ENCODE measurements at places on chromosomes 1 and 21.
A peak's percentile ranks its signal among the peaks of the same experiment; 100 is the strongest.

- no peak for DNase-seq
Observed at GRCh38 chr1:68378296-68379084, 71.3 kb downstream of the RPE65 start.

GRCh38 chr21:36388835-36389234 is 3.6 kb downstream of the CHAF1B start:
- DNase-seq: no peak

DNA sequence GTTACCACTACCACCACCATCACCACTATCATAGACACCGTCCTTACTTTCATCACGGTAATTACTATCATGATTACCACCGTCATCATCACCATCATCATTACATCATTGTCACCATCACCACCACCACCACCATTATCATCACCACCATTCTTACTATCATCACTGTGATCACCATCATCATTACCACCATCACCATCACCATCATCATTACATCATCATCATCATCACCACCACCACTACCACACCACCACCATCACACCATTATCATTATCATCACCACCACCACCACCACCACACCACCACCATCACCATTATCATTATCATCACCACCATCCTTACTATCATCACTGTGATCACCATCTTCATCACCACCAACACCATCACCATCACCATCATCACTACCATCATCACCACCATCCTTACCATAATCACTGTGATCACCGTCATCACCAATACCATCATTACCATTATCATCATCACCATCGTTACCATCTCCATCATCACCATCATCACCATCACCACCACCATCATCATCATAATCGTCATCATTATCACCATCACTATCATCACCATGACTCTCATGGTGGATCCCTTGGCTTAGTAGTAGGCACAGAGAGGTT is 244.4 kb upstream of the C1orf174 start:
- no peak for DNase-seq

DNA sequence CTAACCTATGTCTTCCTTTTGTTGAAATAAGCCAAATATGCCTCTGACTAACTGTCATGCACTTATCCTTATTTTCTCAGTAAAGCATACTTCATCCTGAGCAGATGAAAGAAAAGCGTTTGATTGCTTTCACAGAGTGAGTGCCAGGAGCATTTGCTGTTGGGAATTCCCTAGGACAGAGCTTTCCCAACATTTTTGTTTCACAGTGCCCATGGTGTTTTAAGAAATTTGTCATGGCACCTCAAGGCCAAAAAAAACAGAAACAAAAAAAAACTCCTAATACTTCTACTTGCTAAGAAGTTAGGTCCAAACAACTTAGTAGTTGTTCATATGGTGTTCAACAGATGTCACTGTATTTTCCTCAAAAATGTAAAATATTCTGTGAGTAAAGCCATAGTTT is 120.8 kb upstream of the BMP8A start:
- DNase-seq: no peak

DNA sequence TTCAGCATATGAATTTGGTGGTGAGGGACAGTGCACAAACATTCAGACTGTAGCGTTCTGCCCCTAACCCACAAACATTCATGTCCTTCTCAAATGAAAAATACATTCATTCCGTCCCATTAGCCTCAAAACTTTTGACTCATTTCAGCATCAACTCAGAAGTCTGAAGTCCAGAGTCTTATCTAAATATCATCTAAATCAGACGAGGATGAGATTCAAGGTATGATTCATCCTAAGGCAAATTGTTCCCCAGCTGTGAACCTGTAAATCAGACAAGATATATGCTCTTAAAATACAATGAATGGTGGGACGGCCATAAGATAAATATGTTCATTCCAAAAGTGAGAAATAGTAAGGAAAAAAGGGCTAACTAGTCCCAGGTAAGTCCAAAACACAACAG is 1195.6 kb upstream of the ADGRL4 start:
- DNase-seq: no peak

DNA sequence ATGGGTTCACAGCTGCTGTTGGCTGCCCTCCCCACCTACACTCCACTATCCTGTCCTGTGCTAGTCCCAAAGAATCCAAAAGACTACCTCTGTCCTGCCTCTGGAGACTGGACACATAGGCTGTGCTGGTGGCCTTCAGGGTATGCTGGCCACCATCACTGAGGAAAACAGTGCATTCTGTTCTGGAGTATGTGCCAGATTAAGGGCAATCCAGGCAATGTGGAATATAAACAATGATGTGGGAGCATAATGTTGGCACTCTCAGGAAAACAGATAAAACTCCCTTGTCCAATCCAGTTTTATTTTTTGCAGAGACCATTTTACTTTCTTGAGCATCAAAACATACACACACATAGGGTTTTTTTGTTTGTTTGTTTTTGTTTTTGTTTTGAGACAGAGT is 94.3 kb downstream of the GLUL start:
- no peak for DNase-seq

- DNase-seq: no peak
Observed at GRCh38 chr1:103790172-103790571, 40.5 kb downstream of the AMY1C start.

DNA sequence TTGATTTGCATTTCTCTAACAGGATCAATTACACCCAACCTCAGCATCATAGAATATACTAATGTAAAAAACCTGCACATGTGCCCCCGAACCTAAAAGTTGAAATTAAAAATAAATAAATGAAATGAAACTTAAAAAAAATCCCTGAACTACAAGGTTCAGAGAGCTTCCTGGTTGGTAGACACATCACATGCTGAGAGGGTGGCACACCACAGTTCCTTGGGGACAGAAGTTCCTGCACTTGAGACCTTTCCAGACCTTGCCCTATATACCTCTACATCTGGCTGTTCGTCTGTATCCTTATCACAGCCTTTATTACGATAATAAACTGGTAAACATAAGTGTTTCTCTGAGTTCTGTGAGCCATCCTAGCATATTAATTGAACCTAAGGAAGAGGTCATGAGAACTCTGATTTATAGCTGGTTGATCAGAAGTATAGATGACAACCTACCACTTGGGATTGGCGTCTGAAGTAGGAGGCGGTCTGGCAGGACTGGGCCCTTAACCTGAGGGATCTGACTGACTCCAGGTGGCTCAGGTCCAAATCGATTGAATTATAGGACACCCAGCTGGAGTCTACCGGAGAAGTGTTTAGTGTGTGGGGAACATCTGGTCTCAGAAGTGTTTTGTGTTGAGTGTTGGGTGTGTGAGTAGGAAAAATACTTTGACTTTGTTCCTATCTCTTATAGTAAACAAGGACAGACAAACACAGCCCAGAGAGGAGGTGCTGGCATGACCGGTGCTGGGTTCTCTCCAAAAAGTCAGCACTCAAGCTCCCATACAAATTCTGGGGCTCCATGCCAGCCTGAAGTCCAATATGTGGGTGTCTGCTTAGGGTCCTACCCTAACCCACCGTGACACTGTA is 19.0 kb downstream of the C1orf115 start:
- no peak for DNase-seq

- no peak for DNase-seq
Observed at GRCh38 chr1:191699343-191699742, 458.9 kb upstream of the RGS18 start.

- peak; percentile 9 for DNase-seq
Observed at GRCh38 chr21:17270229-17270628, 242.6 kb upstream of the CXADR start.

GRCh38 chr1:236058141-236058934 is 6.6 kb downstream of the NID1 start:
- no peak for DNase-seq

GRCh38 chr21:46509741-46510502 is 51.2 kb downstream of the DIP2A start:
- DNase-seq: no peak

- no peak for DNase-seq
Observed at GRCh38 chr1:186792870-186793581, 35.7 kb upstream of the PLA2G4A start.

- no peak for DNase-seq
Observed at GRCh38 chr1:116679091-116679827, 11.7 kb upstream of the IGSF3 start.

- DNase-seq: no peak
Observed at GRCh38 chr1:245096311-245097066, 58.3 kb upstream of the KIF26B start.

GRCh38 chr1:160705742-160706141 is 5.9 kb downstream of the CD48 start:
- no peak for DNase-seq

DNA sequence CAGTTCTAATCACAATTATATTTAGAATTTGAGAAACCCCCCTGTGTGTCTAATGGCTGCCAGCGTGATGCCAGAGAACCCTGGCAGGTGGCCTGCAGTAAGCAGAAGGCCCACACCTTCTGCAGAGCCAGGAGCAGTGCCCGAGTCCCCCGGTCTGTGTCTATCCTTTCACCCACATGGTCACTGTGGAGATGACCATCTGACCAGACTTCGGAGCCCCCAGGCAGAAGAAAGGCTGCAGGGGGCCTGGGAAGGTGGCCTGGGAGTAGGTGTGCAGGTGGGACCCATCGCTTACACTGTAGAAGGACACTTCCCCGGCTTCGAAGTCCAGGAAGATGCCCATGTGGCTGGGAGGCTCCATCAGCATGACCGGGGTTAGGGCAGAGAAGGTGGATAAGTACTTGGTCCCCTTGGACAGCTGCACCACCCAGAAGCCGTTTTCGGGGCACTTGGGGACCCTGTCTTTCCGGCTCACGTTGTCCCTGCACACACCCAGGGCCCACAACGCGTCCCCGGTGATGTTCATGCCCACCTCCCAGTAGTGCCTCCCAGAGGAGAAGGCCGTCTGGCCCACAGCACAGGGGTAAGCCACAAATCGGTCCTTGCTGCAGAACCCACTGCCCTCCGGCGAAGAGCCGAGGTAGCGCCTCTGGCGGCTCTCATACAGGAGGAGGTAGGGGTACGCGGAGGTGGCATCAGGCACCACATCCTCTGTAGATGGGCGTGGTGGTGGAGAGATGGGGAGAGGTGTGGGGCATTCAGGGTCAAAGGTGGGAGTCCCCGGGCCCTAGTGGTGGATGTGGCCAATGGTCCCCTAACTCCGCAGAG is 1.6 kb upstream of the TRIM11 start:
- DNase-seq: no peak

DNA sequence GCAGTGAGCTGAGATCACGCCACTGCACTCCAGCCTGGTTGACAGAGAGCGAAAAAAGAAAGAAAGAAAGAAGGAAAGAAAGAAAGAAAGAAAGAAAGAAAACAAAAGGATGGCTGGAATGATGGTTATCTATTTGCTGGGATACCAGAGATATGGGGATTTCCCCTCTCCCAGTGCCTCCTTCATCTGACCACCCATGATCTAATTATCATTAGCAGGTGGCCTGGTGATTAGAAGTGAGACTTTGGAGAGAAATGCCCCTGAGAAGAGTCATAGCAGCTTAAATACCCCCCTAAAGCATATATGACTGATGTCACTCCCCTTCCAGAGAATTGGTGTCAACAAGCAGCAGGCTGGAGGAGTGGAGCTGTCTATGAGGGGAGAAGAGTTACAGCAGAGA is 1.3 kb upstream of the NPPB start:
- no peak for DNase-seq

DNA sequence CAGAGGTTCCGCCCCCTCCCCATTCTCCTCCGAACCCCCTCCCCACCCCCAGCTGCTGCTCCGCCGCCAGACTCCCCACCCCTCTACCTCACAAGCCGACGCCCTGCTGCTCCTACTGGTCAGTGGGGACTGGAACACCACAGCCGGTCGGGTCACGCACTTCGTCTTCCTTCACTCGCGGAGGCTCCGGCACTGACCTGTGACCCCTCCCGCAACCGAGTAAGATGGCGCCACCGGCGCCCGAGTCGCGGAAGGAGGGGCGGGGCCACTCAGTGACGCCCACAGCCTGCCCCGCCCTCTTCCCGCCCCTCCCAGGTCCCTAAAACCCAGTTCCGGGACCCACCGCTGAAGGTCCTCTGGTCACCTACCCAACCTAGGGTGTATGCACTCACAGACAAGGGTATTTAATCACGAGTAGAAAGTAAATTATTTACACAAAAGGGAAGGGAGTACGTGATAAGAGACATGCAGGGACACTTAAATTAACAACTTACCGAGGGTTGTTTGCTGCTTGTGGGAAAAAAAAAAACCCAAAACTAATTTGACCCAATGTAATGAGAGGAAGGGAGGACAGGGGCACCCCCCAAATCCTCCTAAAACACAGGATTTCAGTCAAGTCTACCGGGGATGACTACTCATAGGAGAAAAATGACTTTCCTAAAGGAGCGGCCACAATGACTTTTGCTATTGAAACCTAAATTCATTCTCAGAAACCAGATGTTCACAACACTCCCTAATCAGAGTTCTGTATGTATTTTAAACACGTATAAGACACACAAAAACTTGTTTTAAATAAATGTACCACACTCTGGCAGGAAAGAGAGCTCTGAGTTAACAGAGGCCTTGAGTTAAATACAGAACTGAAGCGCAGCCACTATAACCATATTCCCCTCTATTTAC is at the start of gene RIT1:
Gene RIT1, minus strand, starts transcription at position 194 of the 900 bp plus-strand sequence. CDS start 588 bp downstream, outside the sequence.
- DNase-seq: peak; percentile 78

DNA sequence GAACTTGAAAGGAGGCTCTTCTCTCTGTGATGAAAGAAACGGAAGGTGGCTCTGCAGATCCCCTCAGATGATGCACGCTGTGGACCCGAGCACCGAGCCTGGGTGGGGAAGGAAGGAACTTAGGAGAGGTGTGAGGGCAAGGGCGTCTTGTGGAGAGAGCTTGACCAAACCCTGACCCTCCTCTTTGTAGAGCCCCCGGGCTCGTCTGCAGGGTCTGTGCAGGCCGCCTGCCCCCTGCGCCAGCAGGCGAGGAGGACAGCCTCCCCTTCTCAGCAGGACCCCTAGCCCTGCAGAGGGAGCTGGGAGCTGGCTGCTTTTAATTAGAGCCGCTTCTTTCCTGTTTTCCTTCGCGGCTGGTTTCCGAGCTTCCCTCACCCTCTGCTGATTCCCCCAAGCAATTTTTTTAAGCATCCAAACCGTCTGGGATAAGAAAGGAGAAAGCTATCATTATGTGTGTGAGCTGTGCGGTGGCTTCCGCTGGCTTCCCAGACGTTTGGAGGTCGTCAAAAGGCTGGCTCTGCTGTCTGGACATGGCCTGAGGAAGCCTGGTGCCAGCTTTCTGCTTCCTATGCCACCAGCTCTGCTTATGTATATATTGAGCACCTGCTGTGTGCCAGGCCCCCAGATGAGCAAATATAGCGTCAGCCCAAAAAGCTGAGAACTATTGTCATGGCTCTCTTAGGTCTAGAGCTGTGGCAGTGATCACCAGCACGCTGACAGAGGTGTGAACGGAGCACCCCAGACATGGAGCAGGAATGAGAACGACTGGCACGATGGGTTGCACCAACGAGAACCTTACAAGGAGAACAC is 160.2 kb upstream of the IRF2BP2 start:
- no peak for DNase-seq

- DNase-seq: no peak
Observed at GRCh38 chr1:47324682-47325081, 8.9 kb upstream of the CMPK1 start.

All from NCI-H187 (cell line).